ENCODE measurements at places on chromosomes 1 and 21. TPM values are rescaled to one million over a fixed set of nuclear protein-coding genes. Genes with fewer than 3 reads are reported as not detected.

The RGS8 gene
- total RNA-seq: 135 TPM

The OLIG2 gene
- 51.4 TPM for total RNA-seq

The LDLRAP1 gene
- total RNA-seq: 1.2 TPM

The SYT2 gene
- 4.6 TPM for total RNA-seq

The OR2T2 gene
- not detected for total RNA-seq

The TPTE gene
- total RNA-seq: not detected

The TNFRSF9 gene
- total RNA-seq: under 0.01 TPM

The SLC1A7 gene
- total RNA-seq: not detected

The NEGR1 gene
- 149 TPM for total RNA-seq

The MAP3K21 gene
- total RNA-seq: 8.1 TPM

The DIO1 gene
- not detected for total RNA-seq

The RNU1-1 gene
- under 0.01 TPM for total RNA-seq

The ZC3H12A gene
- 0.46 TPM for total RNA-seq

The LCE1A gene
- not detected for total RNA-seq

The C8B gene
- total RNA-seq: not detected

The AQP10 gene
- not detected for total RNA-seq

The PPIAL4G gene
- 0.46 TPM for total RNA-seq

The KCNK1 gene
- total RNA-seq: 7.4 TPM

The DCST2 gene
- total RNA-seq: 0.46 TPM

The ACKR1 gene
- total RNA-seq: 0.92 TPM

The CD34 gene
- total RNA-seq: 1.8 TPM
